ENCODE measurements at places on chromosomes 7 and 10.

GRCh38 chr10:11612021-11613001, 861 bp upstream of the USP6NL start:
- DNase-seq = no peak

DNA sequence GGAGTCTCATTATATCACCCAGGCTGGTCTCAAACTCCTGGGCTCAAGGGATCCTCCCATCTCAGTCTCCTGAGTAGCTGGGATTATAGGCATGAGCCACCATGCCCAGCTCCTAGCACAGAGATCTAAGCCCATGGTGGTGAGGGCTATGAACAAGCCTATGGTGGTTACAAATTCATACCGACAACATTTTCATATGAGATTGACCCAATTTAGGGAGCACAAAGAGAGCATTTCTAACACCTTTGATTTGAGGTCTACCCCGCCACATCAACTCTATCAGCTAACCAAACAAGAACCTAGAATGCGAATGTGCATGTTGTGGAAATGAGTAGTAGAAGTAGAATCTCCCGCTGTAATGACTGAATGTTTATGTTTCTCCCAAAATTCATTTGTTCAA, 14.2 kb upstream of the PRF1 start:
- peak; percentile 33 for DNase-seq

DNA sequence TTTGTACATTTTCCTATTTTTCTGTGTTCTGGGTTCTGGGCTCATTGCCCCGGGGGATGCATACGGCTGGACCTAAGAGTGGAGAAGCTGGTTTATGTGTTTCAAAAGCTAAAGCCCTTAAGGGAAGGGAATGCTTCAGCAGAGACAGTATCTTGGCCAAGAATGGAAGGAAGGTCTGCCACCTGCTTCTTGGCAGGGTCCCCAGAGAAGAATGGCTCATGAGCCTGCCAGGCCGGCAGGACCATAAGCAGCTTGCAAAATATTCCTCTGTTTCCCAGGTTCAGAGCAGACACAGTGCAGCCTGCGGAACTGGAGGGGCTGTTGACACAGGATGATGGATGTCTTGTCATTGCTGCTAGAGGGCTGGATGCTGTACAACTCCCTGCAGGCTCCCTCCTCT, 7.8 kb upstream of the ABHD11 start:
- no peak for DNase-seq

DNA sequence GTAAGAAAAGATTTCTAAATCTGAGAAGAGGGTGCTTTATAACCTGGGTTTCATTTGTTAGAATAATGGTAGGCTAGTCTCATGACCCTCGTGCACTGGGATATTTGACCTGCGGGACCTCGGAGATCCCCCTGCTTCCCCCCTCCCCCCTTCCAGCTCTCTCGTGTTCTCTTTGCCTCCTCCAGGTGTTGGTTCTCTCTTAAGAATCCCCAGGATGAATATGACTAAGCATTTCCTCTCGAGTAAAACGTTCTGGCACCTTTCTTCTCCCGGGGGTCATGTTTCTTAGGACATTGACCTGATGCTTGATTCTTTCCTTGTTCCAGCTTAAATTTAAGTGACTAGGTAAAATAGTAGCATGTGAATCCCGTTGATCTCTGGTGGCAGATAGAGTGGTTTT, 71.2 kb downstream of the SHH start:
- DNase-seq = no peak

GRCh38 chr7:47386273-47386835, 195.6 kb downstream of the TNS3 start:
- no peak for DNase-seq

All from CD4-positive, alpha-beta T cell treated with Interleukin-1 beta for 1 hour (primary cell).